Activated CD4-positive, alpha-beta T cell treated with anti-CD3 and anti-CD28 coated beads, Interleukin-2, amount 50 U/mL, for 4 hours (primary cell): ENCODE measurements at places on chromosomes 7 and 10.

DNA sequence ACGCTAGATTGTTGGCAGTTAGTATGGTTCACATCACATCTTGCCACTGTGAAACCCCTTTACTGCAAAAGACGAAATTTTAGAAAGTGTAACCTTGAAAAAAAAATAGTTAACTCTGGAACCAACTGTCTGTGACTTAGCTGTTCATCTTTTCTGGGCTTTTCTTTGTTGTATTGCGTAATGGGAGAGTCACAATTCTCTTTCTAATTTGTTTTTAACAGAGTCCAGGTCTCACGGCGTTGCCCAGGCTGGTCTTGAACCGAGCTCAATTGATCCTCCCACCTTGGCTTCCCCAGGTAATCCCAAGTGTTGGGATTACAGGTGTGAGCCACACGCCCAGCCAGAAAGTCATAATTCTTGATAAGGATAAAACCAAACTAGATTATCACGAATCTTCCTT is 14.5 kb downstream of the UBE3C start:
- no peak for DNase-seq

- no peak for DNase-seq
Measured at GRCh38 chr7:52715701-52716100, 319.7 kb upstream of the POM121L12 start.

DNA sequence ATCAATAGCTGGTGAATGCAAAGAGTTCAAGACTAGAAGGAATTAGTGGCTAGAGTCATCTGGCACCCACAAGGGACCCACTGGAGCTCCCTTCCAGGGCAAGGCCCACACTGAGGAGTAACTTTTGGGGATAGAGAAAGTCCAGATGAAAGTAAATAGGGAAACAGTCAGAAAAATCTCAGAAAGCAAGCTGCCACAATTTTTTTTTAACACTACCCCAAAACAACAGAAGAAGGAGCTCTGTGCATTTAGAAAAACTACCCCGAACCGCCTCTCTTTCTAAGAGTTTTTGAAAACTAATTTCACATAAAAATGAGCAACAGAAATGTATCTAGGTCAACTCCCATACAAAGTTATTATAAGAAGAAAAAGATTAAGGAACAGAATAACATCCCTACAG is 42.2 kb downstream of the AOAH start:
- DNase-seq: no peak

- no peak for DNase-seq
Measured at GRCh38 chr7:46393142-46393541, 472.1 kb upstream of the IGFBP3 start.

DNA sequence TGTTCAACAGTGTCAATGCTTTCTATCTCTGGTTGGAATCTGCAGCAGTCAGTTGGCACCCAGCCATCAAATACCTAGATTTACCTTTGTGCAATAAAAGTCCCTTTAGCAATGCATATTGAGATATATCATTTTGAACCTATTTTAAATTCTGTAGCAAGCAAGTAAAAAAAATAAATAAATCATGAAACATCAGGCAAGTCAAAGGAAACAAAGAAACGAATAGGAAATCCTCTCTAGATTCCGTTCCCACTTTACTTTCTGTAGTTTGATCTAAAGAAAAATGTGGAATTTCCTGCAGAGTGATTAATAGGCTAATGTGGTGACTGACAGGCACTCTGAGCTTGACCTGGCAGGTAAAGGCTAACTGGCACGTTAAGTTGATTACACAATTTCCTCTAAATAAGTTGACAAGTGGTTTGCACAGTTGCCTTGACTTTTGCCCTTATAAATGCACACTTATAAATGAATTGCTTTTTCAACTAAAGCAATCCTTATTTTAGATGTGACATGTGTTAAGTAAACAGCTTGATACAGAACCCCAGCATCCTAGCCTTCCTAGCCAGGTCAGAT is 208.1 kb upstream of the TCF7L2 start:
- DNase-seq: no peak

- no peak for DNase-seq
Measured at GRCh38 chr10:23063973-23064812, 31.2 kb upstream of the MSRB2 start.

GRCh38 chr10:4333459-4333894 is 492.5 kb upstream of the AKR1E2 start:
- no peak for DNase-seq

- no peak for DNase-seq
Measured at GRCh38 chr7:24140001-24140400, 144.0 kb upstream of the NPY start.

DNA sequence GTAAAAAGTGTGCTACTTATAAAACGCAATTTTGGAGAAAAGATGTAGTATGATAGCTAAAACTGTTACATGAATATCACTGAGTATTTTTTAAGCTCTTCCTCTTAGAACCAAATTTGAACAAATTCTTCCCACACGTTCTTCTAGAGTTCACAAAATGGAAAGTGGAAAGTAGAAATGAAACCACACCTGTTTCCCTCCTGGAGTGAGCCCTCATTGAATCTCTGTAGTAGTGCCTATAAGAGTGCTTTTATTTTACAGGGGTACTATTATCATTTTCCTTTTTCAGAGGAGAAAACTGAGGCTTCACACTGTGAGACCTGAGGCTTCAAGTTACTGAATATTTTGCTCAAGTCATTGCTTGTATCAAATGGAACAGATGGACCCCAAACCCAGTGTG is 393.0 kb downstream of the NRG3 start:
- DNase-seq: no peak
